ENCODE measurements at places on chromosomes 12 and 14.

- DNase-seq = peak; percentile 50
These were observed 133.3 kb downstream of the MON2 start for GRCh38 chr12:62599854-62600437.

GRCh38 chr12:123010681-123011080 is 30.2 kb downstream of the ARL6IP4 start:
- no peak for DNase-seq

DNA sequence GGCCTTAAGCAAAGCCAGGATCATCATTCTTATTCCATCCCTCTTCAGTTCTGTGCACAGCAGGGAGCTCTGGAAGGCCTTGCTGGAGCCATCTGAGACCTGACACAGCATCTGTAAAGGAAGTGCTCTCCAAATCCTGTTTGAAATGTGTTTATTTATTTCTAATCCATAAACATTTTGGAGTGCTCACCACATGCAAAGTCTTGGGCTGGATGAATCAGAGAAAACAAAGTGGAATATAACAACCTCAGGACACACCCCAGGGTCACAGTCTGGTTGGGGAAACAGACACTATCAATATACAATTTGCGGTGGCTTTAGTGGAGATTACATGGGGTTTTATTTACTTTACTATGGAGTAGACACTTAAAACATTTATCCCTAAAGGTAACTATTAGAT is 54.3 kb downstream of the BMP4 start:
- DNase-seq = no peak

DNA sequence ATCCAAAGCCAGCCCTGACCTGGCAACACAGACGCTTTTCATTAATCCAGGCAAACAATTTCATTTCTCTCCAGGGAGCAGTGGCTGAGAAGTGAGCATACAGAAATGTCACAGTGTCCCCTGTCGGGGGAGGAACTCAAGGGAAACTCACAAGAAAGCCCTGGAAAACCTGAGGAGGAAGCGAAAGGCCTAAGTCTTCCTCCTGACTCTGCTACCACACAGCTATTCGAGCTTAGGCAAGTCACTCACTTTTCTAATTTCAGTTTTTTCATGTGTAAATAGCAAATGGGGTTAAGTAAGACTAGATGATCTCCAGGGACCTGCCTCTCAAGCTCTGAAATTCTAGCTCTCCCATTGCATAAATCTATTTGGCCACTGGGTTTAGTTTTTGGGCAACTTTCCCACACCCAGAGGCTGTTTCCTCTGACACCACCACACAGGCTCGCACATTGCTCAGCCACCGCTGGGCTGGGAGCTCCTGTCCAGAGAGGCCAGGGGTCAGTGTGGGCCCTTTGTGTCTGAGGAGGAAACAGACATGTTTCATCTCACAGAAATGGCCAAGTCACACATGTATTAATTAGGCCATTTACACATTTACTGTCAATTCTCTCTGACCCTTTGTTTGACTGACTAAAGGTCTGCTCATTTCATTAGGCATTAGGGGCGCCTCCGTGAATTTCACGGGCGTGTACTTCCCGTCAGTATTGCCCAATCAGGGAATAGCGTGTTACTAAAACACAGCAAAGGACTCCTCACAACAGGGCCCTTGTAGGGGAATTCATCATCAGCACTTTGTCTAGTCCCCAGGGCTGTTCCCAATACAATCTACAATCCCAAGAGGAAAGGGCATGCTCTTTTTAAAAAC is 9.8 kb upstream of the PNMA1 start:
- peak; percentile 64 for DNase-seq

DNA sequence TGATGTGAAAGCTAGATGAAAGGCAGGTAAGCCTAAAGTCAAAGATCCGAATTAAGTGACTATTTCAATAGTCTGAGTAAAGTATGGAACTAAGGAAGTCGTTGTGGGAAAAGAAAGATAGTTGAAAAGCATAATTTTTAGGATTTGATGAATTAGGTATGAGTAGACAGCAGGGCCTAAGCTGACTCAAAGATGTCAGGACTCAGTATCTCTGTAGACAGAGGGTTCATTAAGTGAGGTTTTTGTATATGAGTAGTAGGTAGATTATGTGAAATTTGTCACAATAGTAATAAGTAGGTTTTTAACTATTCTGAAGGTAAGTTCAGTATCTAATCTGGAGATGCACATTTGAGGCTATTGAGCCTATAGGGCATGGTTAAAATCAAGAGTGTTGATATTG is 196.4 kb downstream of the RASSF9 start:
- DNase-seq = no peak

DNA sequence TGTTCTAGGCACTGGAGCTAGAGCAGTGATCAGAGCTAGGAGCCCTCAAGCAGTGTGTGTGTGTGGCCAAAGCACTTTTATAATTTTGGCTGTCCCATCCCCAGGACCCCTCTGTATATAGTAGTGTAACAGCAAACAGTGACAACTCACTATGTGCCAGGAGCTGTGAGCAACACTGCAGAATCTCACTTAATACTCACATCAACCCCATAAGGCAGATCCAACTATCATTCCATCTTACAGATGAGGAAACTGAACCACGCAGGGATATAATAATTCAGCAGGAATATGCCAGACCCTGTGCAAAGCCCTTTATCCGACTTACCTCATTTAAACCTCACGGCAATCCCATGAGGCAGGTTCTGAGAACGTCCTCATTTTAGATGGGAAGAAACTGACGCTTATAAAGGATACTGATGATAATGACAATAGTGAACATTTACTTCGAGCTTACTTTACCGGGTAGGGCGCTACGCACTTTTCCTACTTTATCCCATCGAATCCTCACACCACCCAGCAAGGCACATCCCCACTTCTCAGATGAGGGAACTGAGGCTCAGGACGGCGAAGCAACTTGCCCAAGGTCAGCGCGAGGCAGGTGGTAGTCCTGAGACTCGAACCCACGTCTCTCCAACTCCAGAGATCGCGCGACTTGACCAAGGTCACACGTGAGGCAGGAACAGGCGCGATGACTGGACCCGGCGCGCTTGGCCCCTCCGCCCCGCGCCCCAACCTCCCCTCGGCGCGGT is 687 bp downstream of the RAB35 start:
- DNase-seq = peak; percentile 80

GRCh38 chr12:29782285-29782870 is 1.4 kb downstream of the TMTC1 start:
- DNase-seq = peak; percentile 69

- no peak for DNase-seq
These were observed 520.7 kb downstream of the NRXN3 start for GRCh38 chr14:78690836-78691235.

GRCh38 chr12:117298648-117299225 is 62.7 kb downstream of the NOS1 start:
- no peak for DNase-seq

Data from hematopoietic multipotent progenitor cell treated with erythropoietin and hydrocortisone succinate and interleukin-3 and kit ligand, for 4 days (in vitro differentiated cells).